Muscle of leg (tissue), 16 donors: ENCODE measurements at places on chromosomes 6 and 20. TPM values are rescaled to one million over a fixed set of nuclear protein-coding genes. Genes with fewer than 3 reads are reported as not detected.

DNA sequence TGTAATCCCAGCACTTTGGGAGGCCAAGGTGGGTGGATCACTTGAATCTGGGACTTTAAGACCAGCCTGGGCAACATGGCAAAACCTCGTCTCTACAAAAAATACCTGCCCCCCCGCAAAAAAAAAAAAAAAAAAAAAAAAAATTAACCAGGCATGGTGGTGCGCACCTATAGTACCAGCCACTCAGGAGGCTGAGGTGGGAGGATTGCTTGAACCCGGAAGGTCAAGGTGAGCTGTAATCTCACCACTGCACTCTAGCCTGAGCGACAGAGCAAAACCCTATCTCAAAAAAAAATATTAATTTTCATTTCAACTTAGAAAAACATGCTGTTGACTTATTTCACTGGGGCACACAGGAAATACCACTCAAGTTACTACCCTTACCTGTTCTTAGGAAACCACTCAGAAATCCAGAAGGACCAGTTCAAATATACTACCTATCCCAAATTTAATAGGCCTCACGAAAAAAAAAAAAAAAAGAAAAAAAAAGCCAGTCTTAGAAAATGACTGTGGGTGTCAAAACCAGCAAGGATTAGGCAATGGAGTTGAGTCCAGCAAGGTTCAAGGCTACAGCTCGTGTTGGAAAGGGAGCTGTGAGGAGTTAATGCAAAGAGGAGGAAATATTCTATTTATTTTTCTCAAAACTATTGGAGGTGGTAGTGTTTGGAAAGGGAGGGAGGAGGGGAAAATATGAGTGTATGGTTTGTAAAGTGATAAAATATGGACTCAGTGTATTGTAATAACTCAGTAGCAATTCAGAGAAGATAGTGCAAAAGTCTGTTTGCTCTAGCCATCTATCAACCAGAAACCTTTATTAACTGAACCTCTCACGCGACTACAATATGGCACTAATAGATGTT lies 33.9 kb upstream of the PIM1 start:
- no peak for DNase-seq

GRCh38 chr6:15593798-15594197 lies 69.0 kb downstream of the DTNBP1 start:
- peak; percentile 79 for DNase-seq

GRCh38 chr6:155676346-155676745 lies 220.7 kb upstream of the NOX3 start:
- no peak for DNase-seq

The TP53TG5 gene
- not detected for total RNA-seq

DNA sequence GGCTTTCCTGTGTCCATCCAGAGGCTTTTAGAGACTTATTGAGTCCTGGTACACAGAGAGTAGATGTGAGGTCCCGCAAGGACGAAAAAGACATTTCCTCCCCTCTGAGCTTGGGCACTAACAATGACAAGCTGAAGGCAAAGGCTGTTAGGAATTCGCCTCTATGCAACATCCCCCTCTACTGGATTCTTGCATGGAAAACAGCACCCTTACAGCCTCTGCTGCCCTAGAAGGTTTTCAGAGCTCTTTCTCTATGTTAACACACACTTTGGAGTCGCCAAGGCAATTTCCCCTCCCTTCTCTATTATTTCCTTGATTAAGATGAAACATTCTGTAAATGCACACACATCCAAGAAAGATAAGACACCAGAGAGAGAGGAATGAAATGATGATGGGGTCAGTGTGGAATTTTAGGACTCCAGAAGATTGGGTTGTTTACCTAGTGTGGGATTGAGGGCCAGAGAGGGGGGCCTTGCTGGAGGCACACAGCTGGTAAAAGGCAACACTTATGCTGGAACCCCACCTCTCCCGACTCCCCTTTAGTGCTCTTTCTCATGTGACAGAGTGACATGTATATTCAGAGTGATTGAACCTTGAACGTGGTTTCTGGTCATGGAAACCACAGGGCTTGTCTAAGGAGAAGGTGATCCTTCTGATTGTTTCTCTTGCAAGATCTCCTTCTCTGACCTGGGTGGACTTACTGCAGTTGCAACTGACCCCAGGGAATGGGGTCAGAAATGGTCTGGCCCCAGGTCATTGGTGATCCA lies 300.7 kb downstream of the CLIC5 start:
- DNase-seq = peak; percentile 91

DNA sequence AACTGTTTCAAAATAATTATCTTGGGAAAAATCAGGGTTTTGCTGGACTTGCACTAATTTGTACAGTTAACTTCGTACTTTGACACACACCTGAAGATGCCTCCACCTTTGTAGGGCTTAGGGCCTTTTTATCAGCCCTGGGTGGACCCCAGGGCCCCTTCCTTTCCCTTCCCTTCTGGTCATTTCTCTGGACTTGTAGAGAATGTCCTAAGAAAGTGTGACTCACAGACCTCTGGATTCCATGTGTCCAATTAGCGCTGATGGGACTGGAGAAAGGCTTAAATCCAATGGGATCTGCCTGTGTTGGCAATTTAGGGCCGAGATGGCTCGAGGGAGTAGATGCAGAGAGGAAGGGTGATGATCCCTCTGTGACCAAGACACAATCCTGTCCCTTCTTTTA lies 9.3 kb downstream of the TRIM15 start:
- no peak for DNase-seq
